CD4-positive, alpha-beta T cell treated with Interleukin-4 for 1 hour (primary cell): ENCODE measurements at places on chromosomes 5 and 9.

GRCh38 chr9:109381011-109381729 lies 60.3 kb upstream of the EPB41L4B start:
- no peak for DNase-seq

- DNase-seq, result peak; percentile 86
These were observed 6.4 kb upstream of the ST6GALNAC6 start for GRCh38 chr9:127905788-127906191.

DNA sequence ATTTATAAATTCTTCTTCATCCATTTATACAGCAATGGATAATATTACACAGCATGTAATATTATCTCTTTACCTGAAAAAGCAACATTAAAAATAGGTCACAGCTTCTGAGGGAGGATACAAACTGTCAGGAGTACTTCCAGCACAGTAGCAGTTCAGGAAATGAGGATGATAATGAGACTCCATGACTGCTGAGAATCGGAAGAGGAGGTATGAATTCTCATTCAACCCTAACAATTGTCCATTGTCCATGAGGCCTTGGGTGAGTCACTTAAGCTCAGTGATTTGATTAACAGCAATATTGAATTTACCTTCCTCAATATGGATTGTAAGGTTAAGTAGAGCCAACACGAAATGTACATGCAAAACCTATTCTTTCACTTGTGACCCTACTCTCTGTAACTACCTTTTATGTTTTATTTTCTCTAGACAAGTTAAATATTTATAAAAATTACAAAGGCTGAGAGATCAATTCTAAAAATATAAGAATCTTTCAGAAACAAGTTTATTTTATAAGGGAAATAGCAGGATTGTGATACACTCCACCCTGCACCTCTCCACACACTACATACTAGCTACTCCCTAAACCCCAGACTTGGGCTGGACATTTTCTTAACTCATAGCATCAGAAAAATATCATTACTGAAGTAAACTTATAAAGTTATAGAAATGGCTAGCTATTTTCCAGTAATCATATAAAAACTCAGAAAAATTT lies 159.1 kb upstream of the ACOT12 start:
- DNase-seq, result no peak

DNA sequence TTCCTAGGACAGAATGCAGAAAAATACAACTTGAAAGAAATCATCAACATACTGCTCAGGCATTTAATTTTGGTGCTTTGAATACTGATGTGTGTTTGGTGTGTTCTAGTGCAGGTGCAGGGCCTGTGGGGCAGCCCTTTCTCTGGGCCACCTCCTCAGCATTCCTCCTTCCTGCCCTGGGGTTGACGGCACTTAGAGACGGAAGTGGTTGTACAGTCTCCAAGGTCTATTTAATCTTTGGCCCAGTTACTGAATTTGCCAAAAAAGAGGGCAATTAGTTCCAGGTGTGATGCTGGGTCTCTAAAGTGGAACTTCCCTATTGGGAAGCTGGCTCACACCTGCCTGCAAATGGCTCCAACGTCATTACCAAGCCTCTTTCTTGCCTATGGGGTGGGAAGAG lies 269.0 kb downstream of the SH3GL2 start:
- DNase-seq, result no peak

DNA sequence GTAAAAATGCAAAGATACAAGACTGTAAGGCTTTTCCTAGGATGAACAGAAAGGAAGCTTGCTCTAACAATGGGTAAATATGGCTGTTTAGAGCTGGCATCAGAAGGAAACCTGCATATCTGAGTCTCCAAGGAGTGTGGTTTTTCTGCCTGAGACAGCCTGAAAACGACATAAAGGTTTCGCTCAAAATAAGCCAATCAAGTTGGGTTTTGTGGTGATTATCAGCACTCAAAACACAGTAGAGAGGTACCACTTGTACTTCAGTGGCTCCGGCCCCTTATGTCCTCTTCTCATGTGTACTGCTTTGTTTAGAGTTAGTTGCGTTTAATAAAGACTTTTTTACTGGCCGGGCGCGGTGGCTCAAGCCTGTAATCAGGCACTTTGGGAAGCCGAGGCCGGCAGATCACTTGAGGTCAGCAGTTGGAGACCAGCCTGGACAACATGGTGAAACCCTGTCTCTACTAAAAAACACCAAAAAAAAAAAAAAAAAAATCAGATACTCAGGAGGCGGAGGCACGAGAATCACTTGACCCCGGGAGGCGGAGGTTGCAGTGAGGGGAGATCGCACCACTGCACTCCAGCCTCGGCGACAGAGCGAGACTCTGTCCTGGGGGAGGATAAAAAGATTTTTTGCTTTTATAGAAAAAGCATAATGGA lies 39.4 kb downstream of the KLF9 start:
- DNase-seq, result no peak

DNA sequence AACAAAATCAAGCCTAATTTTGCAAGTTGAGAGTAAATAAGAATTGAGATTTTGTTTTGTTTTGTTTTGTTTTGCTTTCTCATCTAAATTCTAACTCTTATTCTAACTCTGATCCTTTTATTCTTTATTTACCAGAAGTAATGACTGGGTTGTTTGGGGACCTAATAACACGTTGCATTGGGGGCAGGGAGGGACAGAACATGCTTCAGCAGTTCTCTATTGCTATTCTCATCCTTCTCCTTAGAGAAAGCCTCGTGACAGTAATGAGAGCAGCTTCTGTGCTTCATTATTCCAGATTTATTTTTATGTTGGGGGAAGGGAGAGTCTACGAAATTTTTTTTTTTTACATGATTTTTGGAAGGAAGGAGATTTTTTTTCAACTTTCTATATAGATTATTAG lies 21.1 kb downstream of the CPEB4 start:
- no peak for DNase-seq

GRCh38 chr9:14887149-14887548 lies 23.1 kb downstream of the FREM1 start:
- no peak for DNase-seq
